ENCODE measurements at places on chromosomes 16 and 17.

- no peak for DNase-seq
Measured at GRCh38 chr17:79620207-79621038, 9.6 kb upstream of the RBFOX3 start.

GRCh38 chr16:55539488-55539887, 27.0 kb upstream of the CAPNS2 start:
- DNase-seq: no peak

- DNase-seq: no peak
Measured at GRCh38 chr16:30867747-30868146, 26.1 kb downstream of the BCL7C start.

- DNase-seq: no peak
Measured at GRCh38 chr17:61479493-61480413, 27.5 kb downstream of the TBX4 start.

GRCh38 chr16:22721511-22722100, 92.4 kb upstream of the HS3ST2 start:
- DNase-seq: no peak

GRCh38 chr17:8632061-8632460, 1.5 kb upstream of the MYH10 start:
- no peak for DNase-seq

DNA sequence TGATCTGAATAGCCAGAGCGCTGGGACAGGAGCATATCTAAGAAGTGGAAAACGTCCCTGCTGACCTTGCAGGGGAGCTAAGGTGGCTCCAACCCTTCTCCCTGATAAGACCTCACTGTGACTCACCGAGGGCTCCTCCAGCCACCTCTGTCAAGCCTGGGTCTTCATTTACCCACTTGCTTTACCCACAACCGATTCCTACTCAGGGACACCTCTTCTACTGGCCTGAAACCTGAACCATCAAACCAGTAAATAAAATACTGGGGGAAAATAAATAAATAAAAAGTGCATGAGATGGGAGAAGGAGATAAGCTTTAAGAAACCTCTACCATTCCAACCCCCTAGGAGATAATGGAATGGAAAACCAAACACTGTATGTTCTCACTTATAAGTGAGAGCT, 80.2 kb upstream of the ALOX12 start:
- DNase-seq: no peak

DNA sequence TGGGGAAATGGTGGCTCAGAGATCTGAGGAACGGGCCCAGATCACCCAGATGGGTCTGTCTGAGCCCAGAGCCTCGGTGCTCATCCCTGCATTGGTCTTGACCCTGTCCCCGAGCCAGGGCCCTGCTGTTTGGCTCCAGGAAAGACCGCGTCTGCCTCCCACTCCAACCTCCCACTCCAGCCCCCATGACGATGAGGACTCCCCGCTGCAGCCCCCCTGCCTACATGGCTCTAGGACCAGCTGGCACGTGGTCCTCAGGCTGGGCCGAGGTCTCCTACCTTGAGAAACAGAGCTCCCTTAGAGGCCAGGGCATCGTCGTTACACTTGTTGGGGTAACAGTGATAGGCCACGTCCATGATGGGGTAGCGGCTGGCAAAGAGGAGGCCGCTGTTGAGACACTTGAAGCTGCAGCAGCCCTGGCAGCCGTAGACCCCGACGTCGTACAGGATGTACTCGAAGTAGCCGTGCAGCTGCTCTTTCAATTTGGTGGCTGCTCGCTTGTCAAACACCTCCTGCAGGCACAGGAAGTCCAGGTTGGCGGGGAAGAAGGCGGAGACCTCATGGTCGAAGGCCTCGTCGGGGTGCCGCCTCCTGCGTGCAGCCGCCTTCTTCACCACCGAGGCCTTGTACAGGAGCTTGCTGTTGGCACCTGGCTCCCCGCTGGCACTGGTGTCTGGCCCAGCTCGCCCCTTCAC, 59.9 kb downstream of the PRMT7 start:
- DNase-seq: no peak

GRCh38 chr16:86044881-86045590, 146.1 kb downstream of the IRF8 start:
- DNase-seq: no peak

GRCh38 chr16:26330654-26331053, 638.9 kb downstream of the HS3ST4 start:
- no peak for DNase-seq

DNA sequence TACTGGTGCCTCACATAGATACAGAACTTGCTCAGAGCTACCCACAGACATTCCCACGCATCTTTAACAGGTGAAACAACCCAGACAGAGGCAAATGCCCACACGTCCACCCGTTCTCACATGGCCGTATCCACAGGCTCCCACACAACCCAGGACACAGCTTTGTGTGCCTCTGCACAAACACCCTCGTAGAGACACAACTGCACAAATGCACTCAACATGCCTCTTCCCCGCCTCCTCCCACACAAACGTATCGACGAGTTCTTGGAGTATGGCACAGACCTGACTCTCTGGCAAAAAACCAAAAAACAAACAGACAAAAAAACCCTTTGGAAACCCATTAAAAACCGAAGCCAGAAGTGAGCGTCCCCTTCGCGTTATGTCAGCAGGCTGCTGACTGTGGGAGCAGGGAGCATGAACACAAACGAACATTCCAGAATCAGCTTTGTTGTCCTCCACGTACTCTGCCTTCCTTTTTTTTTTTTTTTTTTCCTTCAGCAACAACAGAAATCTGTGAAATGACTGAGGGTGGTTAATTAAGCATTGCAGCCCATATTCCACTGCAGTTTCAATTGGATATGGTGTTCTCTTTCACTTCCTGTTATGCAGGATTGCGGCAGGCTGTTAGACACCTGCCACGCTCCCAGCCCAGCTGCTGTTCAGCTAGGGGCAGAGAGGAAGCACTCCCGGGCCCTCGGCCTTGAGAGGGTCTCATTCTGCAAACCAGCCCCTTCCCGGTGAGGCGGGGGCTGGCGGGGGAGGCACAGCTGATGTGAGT, 313.7 kb downstream of the MAF start:
- DNase-seq: no peak

DNA sequence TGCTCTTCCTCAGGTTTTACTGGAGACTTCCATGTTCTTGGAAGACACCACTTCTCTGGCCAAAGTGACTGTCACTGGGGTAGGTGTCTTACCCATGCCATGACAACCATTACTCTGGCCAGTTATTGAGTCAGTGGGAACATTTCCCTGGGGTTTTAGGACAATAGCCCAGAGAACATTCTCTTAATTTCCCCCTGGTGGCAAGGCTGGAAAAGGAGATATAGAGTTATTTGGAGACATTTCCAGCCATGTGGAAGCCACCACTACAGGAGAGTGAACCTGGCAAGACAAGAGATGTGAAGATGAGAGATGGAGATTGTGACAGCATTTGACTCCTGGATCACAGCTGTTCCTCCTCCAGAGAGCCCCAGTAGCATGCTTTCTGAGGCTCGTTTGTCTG, 106.2 kb downstream of the CDK5R1 start:
- no peak for DNase-seq

- DNase-seq: peak; percentile 35
Measured at GRCh38 chr16:85659805-85660511, 28.8 kb downstream of the GINS2 start.

GRCh38 chr16:77822661-77823060, 34.3 kb downstream of the VAT1L start:
- DNase-seq: no peak

GRCh38 chr17:66893382-66893781, 58.5 kb downstream of the CACNG5 start:
- DNase-seq: no peak

- DNase-seq: no peak
Measured at GRCh38 chr17:65219707-65220106, 82.5 kb downstream of the RGS9 start.

- DNase-seq: no peak
Measured at GRCh38 chr17:40087049-40087794, 13.2 kb downstream of the NR1D1 start.

DNA sequence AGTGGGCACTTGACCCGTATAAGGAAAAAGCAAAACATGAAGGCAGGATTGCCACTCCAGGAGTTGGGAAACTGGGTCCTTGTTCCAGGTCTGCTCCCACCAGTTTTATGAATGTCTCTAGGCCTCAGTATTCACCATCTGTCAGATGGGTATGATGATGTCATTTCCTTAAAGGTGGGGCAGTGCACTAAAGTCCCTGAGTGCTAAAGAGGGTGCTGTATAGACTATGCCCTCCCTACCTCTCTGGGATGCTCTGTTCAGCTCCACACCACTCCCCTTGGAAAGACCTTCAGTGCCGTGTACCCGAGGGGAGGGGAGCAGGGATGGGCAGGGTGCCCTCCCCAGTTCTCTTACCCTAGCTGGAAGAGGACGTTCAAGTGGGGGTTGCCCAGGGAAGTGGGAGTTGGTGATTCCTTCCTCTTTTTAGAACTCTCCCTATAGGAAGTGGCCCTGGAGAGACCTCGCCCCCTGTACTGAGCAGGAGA, 2.2 kb downstream of the LASP1 start:
- no peak for DNase-seq

- no peak for DNase-seq
Measured at GRCh38 chr17:46815474-46816353, 2.8 kb downstream of the WNT3 start.

DNA sequence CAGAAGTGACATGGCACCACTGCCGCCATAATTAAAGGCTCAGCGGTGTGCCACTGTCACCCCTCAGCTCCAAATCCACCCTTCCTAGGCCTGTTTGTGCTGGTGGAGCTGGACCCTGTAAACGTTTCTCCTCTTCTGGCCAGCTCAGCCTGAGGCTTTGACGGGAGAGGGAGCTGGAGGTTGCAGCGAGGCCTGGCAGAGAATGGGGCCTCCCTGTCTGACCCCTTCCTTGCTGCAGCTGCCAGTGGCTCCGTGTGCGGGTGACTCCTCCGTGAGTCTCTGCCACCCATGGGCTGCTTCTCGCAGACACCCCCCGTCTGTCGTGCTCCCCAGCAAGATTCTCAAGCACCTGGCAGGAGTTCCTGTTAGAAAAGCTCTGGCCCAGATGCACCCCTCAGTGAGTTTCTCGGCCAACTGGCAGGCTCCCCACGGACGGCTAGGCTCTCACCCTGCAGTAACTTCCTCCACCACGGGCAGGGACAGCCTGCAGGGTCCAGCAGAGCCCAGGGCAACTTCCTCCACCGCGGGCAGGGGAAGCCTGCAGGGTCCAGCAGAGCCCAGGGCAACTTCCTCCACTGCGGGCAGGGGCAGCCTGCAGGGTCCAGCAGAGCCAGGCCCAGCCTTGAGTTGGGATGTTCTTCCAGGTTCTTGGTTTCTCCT, 4.7 kb upstream of the CHMP6 start:
- no peak for DNase-seq

GRCh38 chr16:59042301-59042700, 308.2 kb upstream of the GOT2 start:
- DNase-seq: no peak

GRCh38 chr17:39026980-39027451, 59.8 kb upstream of the FBXO47 start:
- DNase-seq: no peak

GRCh38 chr16:85306071-85306792, 194.0 kb upstream of the CIBAR2 start:
- DNase-seq: peak; percentile 56

DNA sequence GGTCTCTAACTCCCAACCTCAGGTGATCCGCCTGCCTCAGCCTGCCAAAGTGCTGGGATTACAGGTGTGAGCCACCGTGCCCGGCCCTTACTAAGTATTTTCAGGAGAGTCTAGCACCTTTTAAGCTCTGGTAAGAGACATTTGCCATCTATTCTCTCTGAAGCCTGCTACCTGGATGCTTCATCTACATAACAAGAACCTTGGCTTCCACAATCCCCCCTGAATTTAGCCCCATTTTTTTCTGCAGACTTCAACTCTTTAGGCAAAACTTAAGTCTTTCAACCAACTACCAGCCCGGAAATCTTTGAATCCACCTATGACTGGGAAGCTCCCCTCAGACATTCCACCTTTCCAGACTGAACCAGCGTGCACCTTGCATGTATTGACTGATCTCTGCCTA, 14.0 kb upstream of the UBE2I start:
- DNase-seq: no peak

- DNase-seq: no peak
Measured at GRCh38 chr17:38597375-38597774, 8.4 kb downstream of the SRCIN1 start.

DNA sequence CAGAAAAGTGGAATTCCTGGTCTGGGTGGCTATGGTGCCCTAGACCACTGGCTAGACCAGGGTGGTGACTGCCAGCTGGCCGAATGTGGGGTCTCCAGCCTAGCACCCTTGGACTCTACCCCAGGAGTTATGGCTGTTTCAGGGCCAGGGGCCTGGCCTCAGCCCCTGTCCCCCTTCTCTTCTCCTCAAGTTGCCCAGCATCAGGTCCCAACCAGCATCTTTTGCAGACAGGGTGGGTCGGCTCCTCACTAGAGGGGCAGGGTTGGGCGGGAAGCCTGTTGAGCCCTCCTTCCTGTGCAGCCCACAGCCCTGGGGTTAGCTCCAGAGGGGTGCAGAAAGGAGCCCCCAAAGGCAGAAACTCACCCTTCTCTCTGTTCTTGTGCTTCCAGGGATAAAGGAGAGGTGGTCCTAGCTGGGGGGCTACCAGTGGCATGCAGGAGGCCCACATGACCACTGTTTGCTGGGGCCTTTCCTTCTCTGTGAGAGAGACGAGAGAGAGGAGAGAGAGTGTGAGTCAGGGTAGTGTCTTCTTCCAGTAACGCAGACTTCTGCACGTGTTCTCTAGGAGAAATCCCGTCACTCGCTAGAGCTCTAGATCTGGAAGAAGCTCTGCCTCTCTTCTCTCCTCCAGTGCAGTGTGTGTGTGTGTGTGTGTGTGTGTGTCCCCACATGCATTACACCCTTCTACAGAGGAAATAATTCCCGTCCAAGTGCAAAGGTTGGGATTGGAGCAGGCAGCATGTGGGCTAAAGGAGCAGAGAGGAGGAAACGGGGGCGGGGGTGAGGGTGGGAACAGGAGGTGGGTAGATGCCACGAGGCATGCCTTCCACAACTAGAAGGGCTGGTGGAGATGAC, 209.4 kb downstream of the SEC14L1 start:
- no peak for DNase-seq

- DNase-seq: no peak
Measured at GRCh38 chr17:63295288-63295687, 150.8 kb downstream of the CYB561 start.

DNA sequence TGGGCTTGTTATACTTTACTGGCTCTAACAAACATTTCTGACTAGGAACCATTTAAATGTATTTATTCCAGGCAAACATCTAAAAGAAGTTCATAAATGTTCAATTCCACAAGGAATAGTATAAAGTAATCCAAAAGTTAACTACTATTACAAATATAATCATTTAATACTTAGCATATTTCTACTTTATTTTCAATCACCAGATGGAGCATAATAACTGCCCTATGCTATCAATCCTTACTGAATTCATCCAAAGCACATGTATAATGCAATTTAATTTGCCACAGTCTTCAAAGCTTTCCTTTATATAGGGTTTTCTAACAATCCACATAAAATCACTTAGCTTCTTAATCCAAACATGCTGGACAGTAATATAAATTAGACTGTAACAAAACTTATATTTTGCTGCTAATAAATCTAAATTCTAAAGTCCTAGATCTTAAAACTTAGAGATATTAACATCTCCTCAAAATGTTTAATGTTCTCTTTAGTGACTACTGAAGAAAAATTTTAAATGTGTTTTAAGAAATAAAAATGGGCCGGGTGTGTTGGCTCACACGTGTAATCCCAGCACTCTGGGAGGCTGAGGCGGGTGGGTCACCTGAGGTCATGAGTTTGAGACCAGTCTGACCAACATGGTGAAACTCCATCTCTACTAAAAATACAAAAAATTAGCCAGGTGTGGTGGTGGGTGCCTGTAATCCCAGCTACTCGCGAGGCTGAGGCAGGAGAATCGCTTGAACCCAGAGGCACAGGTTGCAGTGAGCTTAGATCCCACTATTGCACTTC, 5.9 kb downstream of the MEIOB start:
- no peak for DNase-seq

GRCh38 chr16:81755915-81756614, 23.0 kb upstream of the PLCG2 start:
- DNase-seq: no peak

All from effector CD4-positive, alpha-beta T cell (primary cell).